WTC11 (cell line): ENCODE measurements at places on chromosomes 7 and 10.

DNA sequence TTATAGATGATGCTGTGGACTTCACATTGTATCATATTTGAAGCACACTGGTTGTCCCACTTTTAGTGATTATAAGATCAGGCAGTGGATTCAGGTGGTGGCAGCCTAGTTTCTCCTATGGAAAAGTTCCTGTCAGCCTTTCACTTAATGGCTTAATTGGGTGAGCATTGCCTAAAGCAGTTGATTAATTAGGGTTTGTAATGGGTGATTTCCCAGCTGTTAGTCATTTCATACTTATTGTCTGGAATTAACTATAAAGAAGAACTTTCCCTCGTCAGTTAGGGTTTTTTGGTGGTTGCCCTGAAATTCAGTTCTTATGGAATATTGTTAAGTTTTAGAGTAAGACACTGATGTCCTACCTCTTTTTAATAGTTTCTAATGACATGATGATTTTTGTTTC is 78.8 kb downstream of the SLC25A40 start:
- H3K36me3 ChIP-seq: no peaks in the 10 kb centered on the region
- H3K27ac ChIP-seq: no peak overlapping the region
- 0 out of 2 replicates have a peak, but pooled peaks cover 3% of the 10 kb centered on the region for H3K4me1 ChIP-seq
- H3K4me3 ChIP-seq: no peak overlapping the region
- H3K27me3 ChIP-seq: no peaks in the 10 kb centered on the region

GRCh38 chr10:117551330-117552155 is 9.0 kb downstream of the EMX2 start:
- H3K4me1 ChIP-seq: peaks cover 52% of the 10 kb centered on the region
- H3K4me3 ChIP-seq: peak overlapping the region; percentile 51
- H3K27me3 ChIP-seq: peaks cover 100% of the 10 kb centered on the region
- DNase-seq: no peak
- H3K27ac ChIP-seq: no peak overlapping the region
- H3K36me3 ChIP-seq: no peaks in the 10 kb centered on the region

- no peak overlapping the region for H3K4me3 ChIP-seq
- H3K4me1 ChIP-seq: peaks cover 10% of the 10 kb centered on the region
Observed at GRCh38 chr10:25704622-25705021, 229.4 kb upstream of the MYO3A start.

DNA sequence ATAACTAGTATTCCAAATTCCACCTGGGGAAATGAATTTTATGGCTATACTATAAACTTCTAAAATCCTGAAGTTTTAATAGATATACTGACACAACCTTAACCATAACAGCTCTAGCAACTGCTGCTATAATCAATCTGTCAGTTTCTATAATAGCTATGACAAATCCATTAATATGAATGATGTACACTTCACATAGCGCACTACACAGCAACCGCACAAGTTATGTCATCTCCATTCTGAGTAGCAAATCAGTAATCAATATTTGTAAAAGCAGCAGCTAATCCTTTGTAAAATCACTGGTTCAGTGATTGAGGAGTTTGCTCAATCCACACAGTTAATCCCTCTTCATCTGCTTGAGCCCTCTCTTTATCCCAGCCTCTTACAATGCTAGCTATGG is 105.3 kb downstream of the SKAP2 start:
- H3K27ac ChIP-seq: no peak overlapping the region
- no peaks in the 10 kb centered on the region for H3K27me3 ChIP-seq
- no peaks in the 10 kb centered on the region for H3K4me1 ChIP-seq
- no peak overlapping the region for H3K4me3 ChIP-seq
- DNase-seq: no peak
